ENCODE measurements at places on chromosomes 6 and 20.

DNA sequence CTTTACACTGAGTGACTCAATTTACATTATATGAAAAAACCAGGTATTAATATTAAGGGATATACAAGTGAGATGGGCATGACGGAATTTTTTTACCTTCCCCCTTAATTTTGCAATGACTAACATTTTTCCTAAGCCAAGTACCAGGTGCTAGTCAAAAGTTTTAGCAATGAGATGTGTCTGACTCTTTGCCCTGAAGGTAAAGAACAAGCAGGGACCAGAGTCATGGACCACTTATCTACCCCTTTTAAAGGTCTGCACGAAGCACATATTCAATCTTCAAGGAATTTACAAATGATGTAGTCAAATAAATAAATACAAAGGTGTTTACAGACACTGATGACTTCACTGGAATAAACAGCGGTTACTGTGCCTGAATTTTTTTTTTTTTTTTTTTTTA, 1.4 kb downstream of the GLO1 start:
- DNase-seq, result no peak

GRCh38 chr20:3068075-3068474, 3.3 kb upstream of the OXT start:
- no peak for DNase-seq

GRCh38 chr6:143183666-143184065, 123.0 kb downstream of the AIG1 start:
- no peak for DNase-seq

GRCh38 chr20:61731363-61732181, 334.1 kb downstream of the TAF4 start:
- no peak for DNase-seq

DNA sequence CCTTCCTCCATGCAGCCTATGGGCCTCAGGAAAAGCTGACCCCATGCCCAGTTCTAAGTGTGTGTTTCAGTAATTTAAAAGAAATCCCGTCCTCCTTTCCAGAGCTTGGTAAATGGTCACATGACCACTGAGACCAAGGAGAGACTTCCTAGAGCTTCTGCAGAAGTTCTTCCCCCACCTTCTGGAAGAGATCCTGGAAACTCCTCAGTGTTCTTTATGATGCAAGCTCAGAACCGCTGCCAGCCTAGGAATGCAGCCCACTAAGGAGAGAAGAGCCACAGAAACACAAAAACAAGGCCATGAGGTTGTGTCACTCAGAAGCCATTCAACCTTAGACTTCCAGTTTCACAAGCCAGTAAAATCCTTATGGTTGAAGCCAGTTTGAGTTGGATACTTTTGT, 348.4 kb downstream of the TPBG start:
- DNase-seq, result no peak

GRCh38 chr20:57999465-58000111, 228.9 kb downstream of the ANKRD60 start:
- no peak for DNase-seq

Data from stimulated activated CD4-positive, alpha-beta T cell treated with anti-CD3 and anti-CD28 coated beads, Interleukin-15, amount 100 ng/mL, for 24 hours (primary cell).